ENCODE measurements at places on chromosomes 12 and 14.

DNA sequence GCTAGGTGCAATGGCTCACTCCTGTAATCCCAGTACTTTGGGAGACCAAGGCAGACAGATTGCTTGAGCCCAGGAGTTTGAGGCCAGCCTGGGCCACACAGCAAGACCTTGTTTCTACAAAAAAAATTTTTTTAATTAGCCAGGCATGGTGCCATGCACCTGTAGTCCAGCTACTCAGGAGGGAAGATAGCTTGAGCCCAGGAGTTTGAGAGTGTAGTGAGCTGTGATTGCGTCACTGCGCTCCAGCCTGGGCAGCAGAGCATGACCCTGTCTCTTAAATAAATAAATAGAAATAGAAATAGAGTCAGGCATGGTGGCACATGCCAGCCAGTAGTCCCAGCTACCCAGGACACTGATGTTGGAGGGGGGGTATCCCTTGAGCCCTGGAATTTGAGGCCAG lies 36.7 kb upstream of the CLIP1 start:
- DNase-seq, result no peak

- no peak for DNase-seq
Measured at GRCh38 chr12:91274916-91275315, 92.3 kb upstream of the DCN start.

DNA sequence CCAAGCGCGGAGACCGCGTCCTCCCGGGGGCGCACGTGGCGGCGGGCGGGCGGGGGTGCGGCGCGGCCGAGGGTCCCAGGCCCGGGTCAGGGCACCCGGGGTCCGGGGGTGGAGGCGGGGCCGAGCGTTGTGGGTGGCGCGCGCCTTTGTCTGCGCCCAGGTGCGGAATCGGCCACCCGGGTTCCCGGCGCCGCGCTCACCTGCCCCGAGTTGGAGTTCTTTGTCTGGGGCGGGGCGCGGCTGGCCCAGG lies 50.1 kb downstream of the LRCOL1 start:
- DNase-seq, result no peak

DNA sequence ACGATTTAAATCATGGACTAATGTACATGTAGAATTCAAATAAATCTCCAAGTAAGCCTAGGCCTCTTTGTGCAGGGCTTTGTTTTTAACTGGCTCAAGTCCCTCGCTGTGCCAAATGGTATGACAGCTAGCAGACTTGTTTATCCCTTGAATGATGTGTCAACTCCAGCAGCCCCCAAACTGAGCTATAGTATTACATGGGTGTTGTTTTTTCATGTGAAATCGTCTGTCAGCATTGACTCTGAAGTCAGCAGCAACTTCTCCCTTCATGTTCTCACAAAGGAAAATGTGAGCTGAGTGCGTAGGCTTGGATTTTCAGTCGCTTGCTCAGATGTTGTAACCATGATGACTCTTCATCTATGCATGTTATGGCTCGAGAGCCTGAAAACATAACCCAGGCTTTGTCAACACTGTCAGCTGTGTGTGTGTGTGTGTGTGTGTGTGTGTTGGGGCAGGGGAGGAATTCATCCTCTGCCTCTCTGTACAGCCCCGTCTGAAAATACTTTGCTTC lies 73.3 kb downstream of the PTHLH start:
- no peak for DNase-seq

GRCh38 chr14:33475623-33476022 lies 475.3 kb downstream of the EGLN3 start:
- DNase-seq, result no peak

Data from stimulated activated CD4-positive, alpha-beta T cell treated with anti-CD3 and anti-CD28 coated beads, Interleukin-1b, Interleukin-23, amount 100 ng/mL, for 24 hours (primary cell).